ENCODE measurements at places on chromosomes 1 and 21.

DNA sequence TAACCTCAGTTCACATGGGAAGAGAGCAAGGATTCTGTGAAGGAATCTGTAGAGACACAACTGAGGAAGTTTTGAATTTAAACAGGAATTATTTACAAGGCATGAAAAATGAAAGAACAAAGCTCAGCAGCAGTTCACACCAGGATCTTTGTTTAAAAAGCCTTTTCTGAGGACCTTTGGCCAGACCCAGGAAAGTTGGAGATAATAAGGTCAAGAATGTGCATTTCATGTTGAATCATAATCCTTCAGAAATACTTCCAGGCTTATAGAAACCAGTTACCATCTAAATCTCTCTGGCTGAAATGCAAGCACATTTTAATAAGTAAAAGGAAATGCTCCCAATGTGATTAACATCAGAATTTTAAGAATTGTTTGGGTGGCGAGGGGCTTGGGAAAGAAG is 2.7 kb downstream of the CLIC6 start:
- no peaks in the 10 kb centered on the region for H3K36me3 ChIP-seq
- peaks cover 18% of the 10 kb centered on the region for H3K4me1 ChIP-seq
- DNase-seq = no peak
- H3K4me3 ChIP-seq = no peak overlapping the region
- no peak overlapping the region for H3K27ac ChIP-seq

GRCh38 chr1:214272964-214273533 is 7.9 kb upstream of the SMYD2 start:
- H3K27ac ChIP-seq = no peak overlapping the region
- H3K27me3 ChIP-seq = no peaks in the 10 kb centered on the region
- no peak for DNase-seq
- no peaks in the 10 kb centered on the region for H3K36me3 ChIP-seq

DNA sequence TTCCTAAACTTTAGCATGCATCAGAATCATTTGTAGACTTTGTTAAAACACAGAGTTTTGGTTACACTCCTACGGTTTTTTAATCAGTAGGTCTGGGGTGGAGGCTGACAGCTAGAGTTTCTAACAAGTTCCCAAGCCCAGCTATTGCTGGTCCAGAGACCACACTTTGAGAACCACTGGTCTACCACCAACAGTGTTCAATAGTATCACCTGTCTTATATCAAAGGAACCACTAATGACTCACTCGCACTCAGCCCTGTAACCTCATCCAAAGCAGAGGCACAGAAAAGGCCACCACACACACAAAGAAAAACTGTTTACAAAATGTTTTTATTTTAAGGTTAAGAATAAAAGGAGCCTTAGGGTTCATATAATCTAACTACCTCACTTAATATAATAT is 68.7 kb downstream of the HIVEP3 start:
- no peak overlapping the region for H3K4me3 ChIP-seq
- H3K4me1 ChIP-seq = peaks cover 14% of the 10 kb centered on the region
- H3K27me3 ChIP-seq = no peaks in the 10 kb centered on the region
- no peak for DNase-seq
- no peaks in the 10 kb centered on the region for H3K36me3 ChIP-seq

DNA sequence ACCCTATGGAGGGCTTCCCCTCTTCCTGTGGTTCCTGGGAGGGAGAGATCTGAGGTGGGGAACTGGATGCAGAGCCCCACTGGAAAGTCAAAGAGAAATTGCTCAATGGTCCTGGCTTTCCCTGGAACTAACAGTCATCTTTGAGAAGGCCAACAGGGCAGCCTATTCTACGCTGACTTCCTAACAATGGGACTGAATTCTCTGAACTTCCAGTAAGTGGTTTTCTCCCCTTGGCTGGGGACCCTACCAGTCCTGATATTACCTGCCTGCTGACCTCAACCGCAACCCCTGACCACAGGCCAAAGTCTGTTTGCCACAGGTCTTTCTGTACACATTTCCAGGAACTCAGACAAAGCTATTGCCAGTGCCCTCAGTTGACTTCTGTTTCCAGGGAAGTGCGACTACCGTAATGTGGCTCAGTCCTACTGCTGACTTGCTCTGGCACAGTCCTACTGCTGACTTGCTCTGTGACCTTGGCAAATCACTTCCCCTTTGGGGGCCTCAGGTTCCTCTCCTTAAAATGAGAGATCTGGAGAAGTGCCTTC is 55.3 kb downstream of the C8B start:
- no peaks in the 10 kb centered on the region for H3K36me3 ChIP-seq
- DNase-seq = no peak
- no peaks in the 10 kb centered on the region for H3K4me1 ChIP-seq
- H3K27me3 ChIP-seq = no peaks in the 10 kb centered on the region
- H3K4me3 ChIP-seq = no peak overlapping the region
- no peak overlapping the region for H3K27ac ChIP-seq

GRCh38 chr1:33301273-33301984 is 19.5 kb downstream of the A3GALT2 start:
- peak; percentile 50 for DNase-seq
- peaks cover 3% of the 10 kb centered on the region for H3K27me3 ChIP-seq
- H3K36me3 ChIP-seq = peaks cover 15% of the 10 kb centered on the region
- H3K4me1 ChIP-seq = peaks cover 17% of the 10 kb centered on the region
- H3K4me3 ChIP-seq = no peak overlapping the region

- H3K4me1 ChIP-seq = no peaks in the 10 kb centered on the region
- no peaks in the 10 kb centered on the region for H3K36me3 ChIP-seq
- H3K4me3 ChIP-seq = no peak overlapping the region
- no peak overlapping the region for H3K27ac ChIP-seq
- no peak for DNase-seq
Measured at GRCh38 chr21:40381111-40381510, 465.8 kb downstream of the DSCAM start.

GRCh38 chr1:77991638-77992037 is 12.8 kb upstream of the FUBP1 start:
- H3K27ac ChIP-seq = no peak overlapping the region
- H3K4me1 ChIP-seq = peaks cover 2% of the 10 kb centered on the region
- H3K36me3 ChIP-seq = peaks cover under 1% of the 10 kb centered on the region
- no peaks in the 10 kb centered on the region for H3K27me3 ChIP-seq

- peaks cover 5% of the 10 kb centered on the region for H3K27me3 ChIP-seq
- no peak overlapping the region for H3K4me3 ChIP-seq
- H3K36me3 ChIP-seq = no peaks in the 10 kb centered on the region
- H3K27ac ChIP-seq = no peak overlapping the region
Measured at GRCh38 chr1:1422465-1423244, 1.6 kb upstream of the ANKRD65 start.

- H3K27me3 ChIP-seq = no peaks in the 10 kb centered on the region
- H3K4me1 ChIP-seq = no peaks in the 10 kb centered on the region
- H3K4me3 ChIP-seq = no peak overlapping the region
- H3K36me3 ChIP-seq = no peaks in the 10 kb centered on the region
Measured at GRCh38 chr1:76674689-76675210, 192.5 kb upstream of the ST6GALNAC5 start.

DNA sequence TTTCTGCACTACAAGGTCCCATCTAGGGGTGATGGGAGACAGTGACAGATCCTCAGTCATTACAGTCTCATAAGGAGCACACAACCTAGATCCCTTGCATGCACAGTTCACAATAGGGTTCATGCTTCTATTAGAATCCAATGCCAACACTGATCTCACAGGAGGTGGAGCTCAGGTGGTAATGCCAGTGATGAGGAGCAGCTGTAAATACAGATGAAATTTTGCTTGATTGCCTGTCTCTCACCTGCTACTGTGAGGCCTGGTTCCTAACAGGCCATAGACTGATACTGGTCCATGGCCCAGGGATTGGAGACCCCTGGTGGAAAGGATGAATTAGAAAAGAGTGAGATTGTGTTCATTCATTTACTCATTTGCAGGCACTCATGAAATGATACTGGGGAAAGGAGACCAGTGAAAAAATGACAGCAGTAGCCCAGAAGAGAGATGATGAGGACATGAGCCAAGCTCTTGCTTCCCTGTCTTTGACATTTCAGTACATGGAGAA is 251.6 kb upstream of the DUSP10 start:
- no peaks in the 10 kb centered on the region for H3K27me3 ChIP-seq
- H3K4me1 ChIP-seq = peaks cover 3% of the 10 kb centered on the region
- H3K4me3 ChIP-seq = no peak overlapping the region
- H3K27ac ChIP-seq = no peak overlapping the region
- H3K36me3 ChIP-seq = no peaks in the 10 kb centered on the region

GRCh38 chr1:241411776-241412338 is 54.9 kb upstream of the RGS7 start:
- peaks cover 2% of the 10 kb centered on the region for H3K4me1 ChIP-seq
- H3K27ac ChIP-seq = no peak overlapping the region
- H3K4me3 ChIP-seq = no peak overlapping the region
- no peaks in the 10 kb centered on the region for H3K36me3 ChIP-seq
- no peak for DNase-seq
- H3K27me3 ChIP-seq = no peaks in the 10 kb centered on the region

GRCh38 chr1:6771441-6771769 is 13.8 kb upstream of the CAMTA1 start:
- H3K36me3 ChIP-seq = no peaks in the 10 kb centered on the region
- H3K4me1 ChIP-seq = peaks cover 3% of the 10 kb centered on the region

DNA sequence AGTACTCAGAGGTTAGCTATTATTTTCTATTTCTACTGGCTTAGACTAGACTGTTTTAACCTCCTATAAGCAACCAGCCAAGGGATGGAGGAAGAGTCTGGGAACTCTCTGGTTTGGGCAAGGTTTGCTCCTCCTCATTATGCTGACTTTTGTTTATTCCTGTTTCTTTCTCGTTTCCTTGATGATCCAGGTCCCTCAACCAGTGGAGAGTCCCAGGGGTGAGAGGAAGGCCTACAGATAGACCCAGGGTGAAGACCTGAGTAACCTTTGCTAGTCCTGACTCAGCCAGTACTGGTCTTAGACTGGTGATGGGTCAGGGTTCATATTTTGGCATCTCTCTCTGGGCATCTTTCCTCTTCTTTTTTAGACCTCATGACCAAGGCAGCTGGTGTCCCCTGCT is 5.4 kb downstream of the TUFT1 start:
- no peaks in the 10 kb centered on the region for H3K27me3 ChIP-seq
- H3K4me1 ChIP-seq = peaks cover 23% of the 10 kb centered on the region
- H3K36me3 ChIP-seq = peaks cover 3% of the 10 kb centered on the region

GRCh38 chr1:23471473-23472075 is 12.4 kb downstream of the ASAP3 start:
- no peak overlapping the region for H3K27ac ChIP-seq
- no peak for DNase-seq
- no peak overlapping the region for H3K4me3 ChIP-seq
- H3K4me1 ChIP-seq = peaks cover 16% of the 10 kb centered on the region

DNA sequence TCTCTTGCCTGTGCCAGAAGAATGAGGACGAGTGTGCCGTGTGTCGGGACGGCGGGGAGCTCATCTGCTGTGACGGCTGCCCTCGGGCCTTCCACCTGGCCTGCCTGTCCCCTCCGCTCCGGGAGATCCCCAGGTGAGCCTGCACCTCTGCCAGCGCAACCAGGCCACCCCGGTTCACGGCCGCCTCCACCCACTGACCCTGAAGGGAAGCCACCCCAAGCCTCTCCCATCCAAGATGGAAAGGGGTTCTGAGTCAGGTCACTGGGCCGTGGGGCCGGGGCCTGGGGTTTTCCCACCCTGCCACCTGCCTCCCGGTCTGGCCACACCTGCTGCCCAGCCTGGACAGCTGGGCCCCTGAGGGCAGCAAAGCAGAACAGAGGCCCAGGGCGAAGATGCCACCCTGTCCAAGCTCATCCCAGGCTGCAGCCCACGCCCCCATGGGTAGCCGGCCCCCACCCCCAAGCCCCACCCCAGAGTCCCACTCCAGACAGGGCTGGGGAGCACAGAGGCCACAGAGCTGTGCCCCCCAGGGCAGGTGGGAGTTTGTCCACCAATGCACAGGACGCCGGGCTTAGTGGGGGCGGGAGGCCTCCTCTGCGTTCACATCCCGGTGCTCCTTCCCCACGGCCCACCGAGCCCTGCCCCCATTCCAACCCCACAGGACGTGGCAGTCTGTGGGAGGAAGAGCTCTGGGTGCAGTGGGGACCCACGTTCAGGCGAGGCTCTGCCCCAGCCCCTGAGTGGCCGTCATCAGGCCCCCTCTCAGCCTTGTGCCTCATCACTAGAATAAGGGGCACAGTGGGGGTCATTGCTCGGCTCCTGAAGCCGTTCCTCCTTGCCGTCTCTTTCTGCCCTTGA is 5.6 kb downstream of the AIRE start:
- H3K36me3 ChIP-seq = no peaks in the 10 kb centered on the region
- peaks cover 60% of the 10 kb centered on the region for H3K27me3 ChIP-seq
- peaks cover 26% of the 10 kb centered on the region for H3K4me1 ChIP-seq
- no peak overlapping the region for H3K27ac ChIP-seq

GRCh38 chr1:226422478-226422877 is 14.6 kb upstream of the PARP1 start:
- no peak overlapping the region for H3K4me3 ChIP-seq
- H3K36me3 ChIP-seq = no peaks in the 10 kb centered on the region
- H3K4me1 ChIP-seq = peaks cover 2% of the 10 kb centered on the region
- H3K27ac ChIP-seq = no peak overlapping the region

DNA sequence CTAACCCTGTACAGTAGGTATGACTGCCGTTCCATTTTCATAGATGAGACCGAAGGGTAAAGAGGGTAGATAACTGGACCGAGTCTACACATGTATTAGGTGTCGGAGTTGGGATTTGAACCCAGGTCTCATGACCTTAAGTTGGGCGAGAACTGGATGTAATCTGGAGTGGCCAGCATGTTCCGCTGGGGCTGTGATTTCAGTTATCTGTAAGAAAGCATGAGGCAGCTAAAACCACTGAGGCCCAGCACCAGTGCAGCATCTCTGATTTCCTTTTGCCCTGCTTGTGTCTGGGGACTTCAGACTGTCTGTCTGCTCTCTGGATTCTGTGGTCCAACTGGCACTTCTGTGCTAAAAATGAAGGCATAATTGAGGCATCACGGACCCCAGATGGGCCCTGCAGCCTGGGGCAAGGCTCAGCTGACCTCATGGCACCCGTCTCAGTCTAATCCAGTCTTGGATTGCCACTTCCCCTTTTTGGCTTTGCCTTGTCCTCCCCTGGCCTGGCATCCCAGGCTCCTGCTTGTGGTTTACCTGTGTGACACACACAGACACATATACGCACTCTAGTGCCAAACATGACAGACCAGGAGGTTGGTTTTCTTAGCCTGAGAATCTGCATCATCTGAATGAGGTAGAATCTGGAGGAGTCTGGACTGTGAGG is 180.2 kb downstream of the KIF26B start:
- no peak for DNase-seq
- peaks cover 15% of the 10 kb centered on the region for H3K27me3 ChIP-seq
- H3K27ac ChIP-seq = no peak overlapping the region
- H3K4me1 ChIP-seq = peaks cover 2% of the 10 kb centered on the region
- H3K4me3 ChIP-seq = no peak overlapping the region

DNA sequence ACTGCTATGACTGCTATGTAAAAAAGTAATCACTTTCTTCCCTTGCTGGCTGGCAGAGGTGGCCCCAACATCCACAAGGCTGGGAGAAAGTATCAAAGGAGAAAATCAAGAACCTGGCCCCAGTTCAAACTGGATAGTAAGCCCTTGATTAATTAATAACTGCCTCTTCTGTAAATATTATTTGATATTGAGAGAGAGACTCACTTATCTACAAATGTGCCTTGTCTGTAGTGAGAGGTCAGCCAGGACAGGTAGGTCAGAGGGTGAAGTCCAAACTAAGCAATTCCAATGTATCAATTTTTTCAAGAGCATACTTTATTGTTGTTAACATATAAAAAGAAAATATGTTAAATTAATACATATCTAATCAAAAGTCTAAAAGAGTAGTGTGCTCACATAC is 23.8 kb upstream of the TARBP1 start:
- no peaks in the 10 kb centered on the region for H3K27me3 ChIP-seq
- H3K27ac ChIP-seq = no peak overlapping the region
- no peak for DNase-seq
- peaks cover 8% of the 10 kb centered on the region for H3K4me1 ChIP-seq
- H3K4me3 ChIP-seq = no peak overlapping the region

- DNase-seq = no peak
- no peak overlapping the region for H3K27ac ChIP-seq
- H3K4me1 ChIP-seq = no peaks in the 10 kb centered on the region
- no peak overlapping the region for H3K4me3 ChIP-seq
- no peaks in the 10 kb centered on the region for H3K36me3 ChIP-seq
- H3K27me3 ChIP-seq = no peaks in the 10 kb centered on the region
Measured at GRCh38 chr1:106986603-106987002, 69.9 kb upstream of the PRMT6 start.
